Fibroblast of skin of scalp (primary cell): ENCODE measurements at places on chromosomes 4 and X.

GRCh38 chr4:138003248-138003647 is 238.9 kb downstream of the SLC7A11 start:
- DNase-seq: peak; percentile 24

- peak; percentile 14 for DNase-seq
Measured at GRCh38 chrX:129534816-129535578, 5.1 kb upstream of the OCRL start.

DNA sequence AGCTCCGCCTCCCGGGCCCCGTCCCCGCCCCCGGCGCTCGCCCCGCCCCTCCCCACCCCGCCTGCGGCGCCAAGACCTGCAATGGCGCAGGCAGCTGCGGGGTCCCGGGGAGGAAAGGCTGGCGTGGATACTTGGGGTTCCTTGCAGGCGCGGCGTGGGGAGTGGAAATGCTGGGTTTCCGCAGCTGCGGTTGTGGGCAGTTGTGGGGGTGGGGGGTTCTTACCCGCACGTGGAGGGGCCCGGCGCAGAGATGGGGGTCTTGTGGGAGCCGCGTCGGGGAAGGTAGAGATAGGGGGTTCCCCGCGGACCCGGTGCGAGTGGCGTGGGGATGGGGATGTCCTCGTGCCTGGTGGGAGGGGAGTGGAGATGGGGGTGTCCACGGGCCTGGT is 680 bp upstream of the ASMTL start:
- DNase-seq: no peak

GRCh38 chr4:89184407-89184806 is 73.1 kb downstream of the TIGD2 start:
- DNase-seq: no peak

DNA sequence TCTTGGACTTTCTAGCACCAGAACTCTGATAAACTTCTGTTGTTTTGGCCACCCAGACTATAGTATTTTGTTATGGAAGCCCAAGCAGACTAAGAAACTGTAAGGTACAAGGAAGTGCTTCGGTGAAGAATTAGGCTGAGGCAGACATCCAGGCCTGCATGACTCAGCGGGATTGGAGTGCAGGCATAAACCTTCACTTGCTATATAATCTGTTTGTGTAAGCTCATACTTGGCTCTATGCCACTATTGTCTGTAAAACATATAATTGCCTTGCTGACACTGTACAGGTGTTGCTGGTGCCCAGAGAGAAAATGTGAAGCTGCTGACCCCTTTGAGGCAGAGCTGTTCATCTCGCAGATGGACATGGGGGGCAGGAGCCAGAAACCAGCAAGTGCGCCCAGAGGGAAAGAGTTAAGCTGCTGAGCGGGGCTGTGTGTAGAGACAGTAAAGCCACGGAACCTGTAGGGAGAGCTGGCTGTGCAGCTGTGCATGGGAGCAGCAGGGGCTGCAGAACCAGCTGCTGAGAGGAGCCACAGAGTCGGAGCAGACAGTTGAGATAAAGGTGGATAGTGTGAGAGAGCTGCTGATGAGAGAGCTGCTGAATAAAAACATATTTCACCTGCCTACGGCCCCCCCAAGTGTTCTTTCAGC is 96.2 kb downstream of the RBM46 start:
- no peak for DNase-seq

- peak; percentile 95 for DNase-seq
Measured at GRCh38 chr4:176794151-176794550, 1.4 kb upstream of the VEGFC start.

- no peak for DNase-seq
Measured at GRCh38 chrX:24271262-24271661, 42.6 kb downstream of the SUPT20HL2 start.

GRCh38 chr4:51906167-51906958 is 63.4 kb downstream of the DCUN1D4 start:
- DNase-seq: no peak

GRCh38 chr4:156609421-156609820 is 362.2 kb downstream of the PDGFC start:
- DNase-seq: no peak

GRCh38 chr4:123846561-123846960 is 450.0 kb downstream of the SPRY1 start:
- no peak for DNase-seq

- DNase-seq: no peak
Measured at GRCh38 chr4:133801883-133802282, 399.7 kb downstream of the PABPC4L start.

DNA sequence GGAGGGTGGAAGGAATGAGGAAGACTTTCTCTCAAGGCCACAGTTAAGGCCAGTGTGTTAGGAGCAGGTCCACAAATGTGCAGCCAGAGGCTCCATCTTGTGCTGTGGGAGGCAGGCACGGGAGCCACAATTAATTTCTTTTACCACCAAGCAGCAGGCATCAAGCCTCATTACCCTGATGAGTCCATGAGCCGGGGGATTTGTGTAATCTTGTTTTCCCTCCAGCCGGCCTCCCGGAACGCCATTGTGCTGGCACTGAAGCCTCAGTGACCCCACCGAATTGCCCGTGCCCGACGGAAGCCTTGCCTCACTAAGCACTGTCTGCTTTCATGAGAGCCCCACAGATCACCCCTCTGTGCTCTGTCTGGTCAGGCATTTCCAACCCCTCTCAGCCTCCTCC is 154.7 kb upstream of the STX18 start:
- no peak for DNase-seq

GRCh38 chr4:180799798-180800197 is 1443.4 kb upstream of the TENM3 start:
- DNase-seq: no peak

DNA sequence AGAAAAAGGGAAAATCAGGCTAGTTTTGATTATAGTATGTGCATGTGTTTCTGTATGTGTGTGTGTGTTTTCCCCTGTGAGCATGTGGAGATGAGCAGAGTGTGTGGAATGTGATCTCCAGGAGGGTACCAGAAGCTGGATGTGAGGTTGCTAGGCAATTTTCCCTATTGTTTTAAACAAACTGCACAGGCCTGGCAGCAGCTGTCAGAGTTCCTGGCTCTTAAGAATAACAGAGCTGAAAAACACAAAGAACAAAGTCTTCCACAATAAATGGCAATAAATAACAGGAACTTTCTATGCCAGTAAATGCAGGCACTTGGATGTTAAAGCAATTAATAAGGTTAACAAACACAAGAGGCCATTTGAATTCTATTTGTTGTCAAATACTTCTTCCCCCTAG is 344.6 kb upstream of the CTSO start:
- peak; percentile 95 for DNase-seq

GRCh38 chr4:156598138-156598681 is 373.4 kb downstream of the PDGFC start:
- peak; percentile 63 for DNase-seq

DNA sequence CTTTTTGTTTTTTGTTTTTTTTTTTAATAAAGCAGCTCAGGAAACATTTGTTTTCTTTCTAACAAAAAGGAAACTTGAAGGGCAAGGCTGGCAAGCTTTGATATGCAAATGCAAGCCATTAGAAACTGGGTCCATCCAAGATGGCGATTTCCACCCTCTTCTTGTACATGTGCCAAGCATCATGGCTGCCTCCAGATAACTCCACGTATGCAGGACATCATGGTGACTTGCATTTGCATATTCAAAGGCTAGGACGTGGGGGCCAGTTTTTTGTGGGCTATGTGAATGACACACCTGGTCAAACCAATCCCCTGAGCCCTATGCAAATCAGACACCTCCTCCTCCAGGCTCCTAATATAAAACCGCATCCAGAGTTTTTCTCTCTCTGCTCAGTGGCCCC is 692.6 kb downstream of the FAM133A start:
- DNase-seq: no peak

GRCh38 chr4:27017623-27018022 is 157.0 kb downstream of the STIM2 start:
- no peak for DNase-seq

GRCh38 chr4:94339779-94340178 is 2.9 kb downstream of the HPGDS start:
- DNase-seq: no peak

DNA sequence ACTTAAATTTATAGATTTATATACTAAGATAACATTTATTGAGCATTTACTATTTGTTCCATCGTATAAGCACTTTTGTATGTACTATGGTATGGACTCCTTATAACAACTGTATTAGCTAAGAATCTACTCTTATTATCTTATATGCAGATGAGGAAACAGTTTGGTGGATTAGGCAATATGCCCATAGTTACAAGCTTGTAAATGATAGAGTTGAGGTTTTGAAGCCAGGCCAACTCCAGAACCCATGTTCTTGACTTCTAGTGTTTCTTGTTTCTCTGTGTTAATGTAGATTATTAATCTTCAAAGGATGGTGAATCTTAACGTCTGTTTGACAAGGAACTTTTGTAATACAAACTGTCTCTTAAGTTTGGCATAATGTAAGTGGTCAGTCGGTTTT is 71.3 kb downstream of the STIM2 start:
- DNase-seq: no peak

DNA sequence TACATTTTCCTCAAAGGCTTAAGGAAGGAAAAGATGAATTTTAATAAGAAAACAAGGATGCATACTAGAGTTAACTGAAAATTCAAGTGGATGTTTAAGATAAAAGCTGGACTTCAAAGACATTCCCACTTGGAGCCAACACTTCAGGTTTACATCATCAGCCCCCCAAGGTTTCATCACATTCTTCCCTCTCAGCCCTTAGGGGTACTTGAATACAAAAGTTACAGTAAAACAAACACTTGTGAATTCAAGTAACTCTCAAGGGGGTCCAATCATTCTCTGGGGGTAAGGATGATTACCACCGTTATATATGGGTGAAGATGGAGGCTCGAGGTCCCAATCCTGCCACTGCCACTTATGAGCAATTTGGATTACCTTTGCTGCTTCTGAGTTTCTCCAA is 36.1 kb downstream of the STARD8 start:
- no peak for DNase-seq

- no peak for DNase-seq
Measured at GRCh38 chr4:63275491-63275890, 1133.8 kb downstream of the TECRL start.

DNA sequence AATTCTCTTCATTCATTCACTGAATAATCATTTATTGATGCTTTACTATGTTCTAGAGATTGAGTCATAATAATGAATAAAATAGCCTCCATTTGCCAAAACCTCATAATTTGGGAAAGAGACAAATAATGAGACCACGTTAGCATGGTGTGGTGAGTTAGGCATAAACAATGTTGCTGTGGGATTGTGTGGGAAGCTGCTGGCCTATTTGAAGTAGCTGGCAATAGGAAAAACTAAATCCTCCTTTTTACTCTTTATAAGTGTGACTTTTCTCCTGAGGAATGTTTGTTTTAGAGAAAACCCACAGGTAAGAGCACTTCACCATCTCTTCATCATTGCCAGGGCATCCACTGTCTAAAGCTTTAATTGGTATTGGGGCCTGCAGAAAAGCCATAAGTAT is 95.3 kb downstream of the AREG start:
- DNase-seq: peak; percentile 29

DNA sequence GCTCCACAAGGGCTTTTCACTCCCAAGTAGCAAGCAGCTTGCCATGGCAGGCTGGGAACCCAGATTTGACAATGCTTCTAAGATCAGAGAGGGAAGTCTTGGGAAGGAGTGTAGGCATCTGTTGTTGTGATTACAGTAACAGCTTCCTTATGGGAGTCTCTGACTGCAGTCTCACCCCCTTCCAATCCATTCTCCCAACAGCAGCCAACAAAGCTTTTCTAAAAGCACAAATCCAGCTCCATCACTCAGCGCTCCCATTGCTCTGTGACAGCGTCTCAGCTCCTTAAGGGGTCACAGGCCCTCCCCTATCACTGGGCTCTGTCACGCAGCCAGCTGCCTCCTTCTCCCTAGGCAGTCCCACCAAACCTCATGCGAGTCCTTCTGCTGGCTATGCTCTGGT is 7.1 kb downstream of the IGFBP7 start:
- peak; percentile 45 for DNase-seq

GRCh38 chrX:148416142-148416541 is 84.3 kb upstream of the AFF2 start:
- DNase-seq: no peak

GRCh38 chr4:73895201-73896175 is 26.3 kb downstream of the CXCL1 start:
- peak; percentile 50 for DNase-seq

DNA sequence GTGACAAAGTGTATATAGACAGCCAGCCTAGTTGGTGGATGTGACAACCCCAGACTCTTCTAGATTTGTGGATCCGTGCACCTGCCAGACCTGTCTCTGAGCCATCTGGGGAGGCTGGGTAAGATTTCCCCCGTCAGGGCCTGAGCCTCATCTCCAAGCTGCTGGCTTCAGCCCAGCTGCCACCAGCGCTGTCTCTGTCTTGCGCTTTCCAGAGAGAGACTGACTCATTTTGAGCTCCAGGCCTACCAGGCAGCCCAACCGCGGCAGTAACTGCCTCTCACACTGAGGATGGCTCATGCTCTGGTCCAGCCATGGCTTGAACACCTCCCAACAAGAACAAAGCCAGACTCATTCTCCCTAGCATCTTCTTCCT is 26.4 kb downstream of the NOP14 start:
- peak; percentile 38 for DNase-seq

- DNase-seq: no peak
Measured at GRCh38 chr4:15992167-15992485, 29.2 kb upstream of the FGFBP2 start.

DNA sequence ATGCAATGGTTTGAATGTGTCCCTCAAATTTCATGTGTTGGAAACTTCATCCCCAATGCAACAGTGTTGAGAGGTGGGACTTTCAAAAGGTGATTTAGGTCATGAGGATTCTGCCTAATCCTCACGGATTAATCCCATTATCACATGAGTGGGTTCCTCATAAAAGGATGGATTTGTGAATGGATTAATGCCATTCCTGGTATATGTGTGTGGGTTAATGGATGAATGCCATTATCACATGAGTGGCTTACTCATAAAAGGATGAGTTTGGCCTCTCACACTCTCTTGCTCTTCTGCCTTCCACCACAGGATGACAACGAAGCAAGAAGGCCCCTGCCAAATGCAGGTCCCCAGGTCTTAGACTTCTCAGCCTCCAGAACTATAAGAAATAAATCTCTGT is 30.5 kb upstream of the NEUROG2 start:
- no peak for DNase-seq

- DNase-seq: no peak
Measured at GRCh38 chrX:21658746-21659145, 616 bp upstream of the KLHL34 start.

DNA sequence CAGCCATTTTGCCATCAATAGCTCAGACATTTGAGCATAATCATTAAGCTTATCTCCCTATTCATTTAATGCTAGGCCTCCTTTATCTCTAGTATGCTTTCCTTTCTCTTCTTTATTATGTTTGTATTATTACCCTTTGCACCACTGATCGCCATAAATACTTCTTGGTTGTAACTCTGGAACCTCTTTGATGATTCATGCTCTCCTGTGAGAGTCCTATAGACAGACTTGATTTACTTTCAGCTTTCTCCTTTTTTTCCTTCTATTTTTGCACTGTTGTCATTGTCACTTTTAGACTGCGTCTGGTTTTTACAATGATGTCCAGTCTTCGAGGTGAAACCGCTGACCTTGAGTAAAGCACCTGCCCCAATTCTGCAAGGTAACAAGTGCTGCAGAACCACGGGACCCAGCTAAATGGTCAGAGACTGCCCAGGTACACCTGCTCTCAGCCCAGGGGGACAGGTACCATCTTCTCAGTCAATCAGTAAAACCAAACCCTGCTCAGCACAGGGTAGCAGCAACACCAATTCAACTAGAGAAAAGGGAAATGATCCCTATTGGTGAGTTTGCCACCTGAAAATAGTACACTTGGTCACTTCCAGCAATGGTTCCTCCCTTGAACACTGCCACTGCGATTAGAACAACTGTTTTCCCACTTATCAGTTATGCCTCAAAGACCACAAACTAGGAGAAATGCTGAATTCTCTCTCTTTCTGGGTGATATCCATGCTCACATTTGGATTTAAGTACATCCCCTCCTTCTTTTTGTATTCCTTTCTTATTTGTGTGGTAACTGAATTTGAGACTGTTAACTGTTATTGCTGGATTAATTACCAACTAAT is 125.1 kb downstream of the MAML3 start:
- DNase-seq: no peak
